ENCODE measurements at places on chromosomes 5 and 9.

DNA sequence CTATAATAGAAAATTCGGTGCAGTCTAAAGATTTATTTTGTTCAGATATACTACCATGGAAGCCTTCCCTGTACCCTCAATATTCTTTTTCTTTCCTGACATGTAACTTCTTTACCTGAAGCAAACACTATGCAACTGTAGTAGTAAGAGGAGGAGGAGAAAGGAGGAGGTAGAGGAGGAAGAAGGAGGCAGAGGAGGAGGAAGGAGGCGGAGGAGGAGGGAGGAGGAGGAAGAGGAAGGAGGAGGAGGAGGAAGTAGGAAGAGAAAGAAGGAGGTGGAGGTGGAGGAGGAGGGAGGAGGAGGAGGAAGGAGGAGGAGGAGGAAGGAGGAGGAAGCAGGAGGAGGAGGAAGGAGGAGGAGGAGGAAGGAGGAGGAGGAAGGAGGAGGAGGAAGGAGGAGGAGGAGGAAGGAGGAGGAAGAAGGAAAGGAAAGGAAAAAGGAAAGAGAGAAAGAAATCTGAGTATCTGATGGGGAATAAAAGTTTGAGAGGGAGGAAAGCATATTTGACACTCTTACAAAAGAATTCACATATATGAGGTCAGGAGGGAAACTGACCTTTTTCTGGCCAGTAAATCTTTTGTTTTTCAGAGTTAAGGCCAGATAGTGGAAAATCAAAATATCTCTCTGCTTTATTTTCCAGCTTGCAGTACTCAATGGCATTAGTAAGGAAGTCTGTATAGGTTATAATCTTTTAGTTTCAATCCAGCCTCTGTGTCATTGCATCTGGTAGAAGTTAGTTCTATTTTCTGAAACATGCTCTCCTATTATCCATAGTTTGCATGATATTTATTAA, 114.5 kb upstream of the LPAR1 start:
- no peak for DNase-seq

DNA sequence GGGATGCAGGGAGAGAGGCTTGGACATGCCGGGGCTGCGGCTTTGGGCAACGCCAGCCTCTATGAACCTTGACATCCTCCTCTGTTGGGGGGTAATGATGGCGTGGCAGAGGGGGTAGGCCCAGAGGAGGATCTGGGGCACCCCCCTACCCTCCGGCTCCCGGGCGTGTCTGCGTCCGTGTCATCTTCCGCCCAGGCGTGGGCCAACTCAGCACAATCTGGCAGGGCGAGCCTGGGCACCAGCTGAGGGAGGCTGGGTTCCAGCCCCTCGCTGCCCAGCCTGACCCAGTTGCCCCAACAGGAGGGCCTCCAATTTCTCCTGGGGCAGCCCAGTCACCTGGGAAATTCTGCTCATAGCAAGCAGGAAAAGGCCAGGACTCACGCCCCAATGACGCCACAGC, 62.9 kb upstream of the IL17B start:
- no peak for DNase-seq

- no peak for DNase-seq
Measured at GRCh38 chr5:31738199-31738598, 99.3 kb downstream of the PDZD2 start.

- DNase-seq, result no peak
Measured at GRCh38 chr5:3101561-3101960, 350.1 kb upstream of the IRX2 start.

DNA sequence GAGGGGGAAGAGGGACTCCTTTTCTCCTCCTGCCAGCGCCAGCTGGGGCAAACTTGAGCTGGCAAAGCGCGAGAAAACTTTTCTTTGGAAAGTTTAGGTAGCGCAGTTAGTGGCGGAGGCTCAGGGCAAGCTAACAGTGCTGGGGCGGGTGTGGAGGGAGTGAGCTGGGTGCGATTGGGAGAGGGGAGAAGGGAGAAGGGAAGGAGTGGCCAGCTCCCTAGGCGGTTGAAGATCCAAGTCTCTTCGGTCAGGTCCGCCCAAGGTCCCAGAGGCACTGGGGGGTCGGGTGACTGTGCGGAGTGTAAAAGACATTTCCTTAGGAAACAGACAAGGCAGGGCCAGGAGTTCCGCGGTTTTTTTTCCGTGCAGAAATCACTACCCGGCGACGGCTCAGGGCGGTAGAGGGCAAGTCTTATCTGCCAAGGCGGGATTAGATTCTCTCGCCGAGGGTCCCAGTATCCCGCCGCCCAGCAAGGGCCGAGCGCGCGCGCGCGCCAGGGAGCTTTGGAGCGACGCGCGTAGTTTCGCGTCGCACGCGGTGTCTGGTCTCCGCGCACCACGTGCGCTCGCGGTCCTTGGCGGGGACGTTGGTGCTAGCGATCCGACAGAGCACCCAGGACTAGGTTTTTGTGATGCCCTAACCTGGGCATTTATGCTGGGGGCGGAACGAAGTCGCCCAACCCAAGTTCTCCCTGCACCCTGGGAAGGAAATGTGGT, 33.6 kb upstream of the NFIB start:
- no peak for DNase-seq

DNA sequence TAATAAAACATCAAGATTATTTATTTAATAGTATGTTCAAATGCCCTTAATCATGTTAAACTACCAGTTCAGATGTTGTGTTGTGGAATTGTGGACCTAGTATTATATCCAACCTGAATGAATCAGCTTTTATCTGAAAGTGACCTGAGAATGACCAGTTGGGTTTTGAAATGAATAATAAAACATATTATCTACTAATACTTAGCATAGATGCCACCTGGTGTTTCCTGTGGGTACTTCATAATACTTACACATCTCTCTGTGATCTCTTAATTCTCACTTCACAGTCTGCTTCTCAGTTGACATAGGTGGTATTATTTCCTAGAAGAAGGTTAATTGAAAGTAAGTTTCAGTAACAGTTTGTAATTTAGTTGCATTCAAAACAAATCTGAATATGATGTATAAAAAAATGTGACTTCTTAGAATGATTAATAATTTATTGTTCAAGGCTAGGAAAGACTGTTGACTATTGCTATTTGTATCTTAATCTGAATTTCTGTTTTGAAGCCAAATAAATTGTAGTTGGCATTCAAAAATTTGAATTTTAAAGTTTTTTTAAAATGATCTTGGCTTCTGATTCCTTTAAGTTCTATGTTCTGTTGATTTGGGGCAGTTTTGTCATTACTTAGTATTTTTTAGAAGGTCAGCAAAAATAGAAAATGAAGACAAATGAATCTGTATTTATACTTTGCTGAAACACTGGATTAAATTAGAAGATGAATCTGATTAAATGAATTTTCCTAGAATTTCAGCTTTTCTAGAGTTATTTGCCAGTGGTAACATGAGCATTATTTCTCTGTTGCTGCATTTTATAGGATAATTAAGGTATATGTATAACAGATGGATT, 48.2 kb downstream of the KIF2A start:
- DNase-seq, result no peak

GRCh38 chr5:73230264-73231245, 57.6 kb downstream of the TMEM174 start:
- DNase-seq, result no peak

GRCh38 chr5:116861666-116862065, 287.0 kb upstream of the SEMA6A start:
- DNase-seq, result no peak

GRCh38 chr9:98520221-98520960, 188.3 kb downstream of the GABBR2 start:
- DNase-seq, result no peak

GRCh38 chr5:168260353-168261226, 30.9 kb upstream of the WWC1 start:
- DNase-seq, result no peak

DNA sequence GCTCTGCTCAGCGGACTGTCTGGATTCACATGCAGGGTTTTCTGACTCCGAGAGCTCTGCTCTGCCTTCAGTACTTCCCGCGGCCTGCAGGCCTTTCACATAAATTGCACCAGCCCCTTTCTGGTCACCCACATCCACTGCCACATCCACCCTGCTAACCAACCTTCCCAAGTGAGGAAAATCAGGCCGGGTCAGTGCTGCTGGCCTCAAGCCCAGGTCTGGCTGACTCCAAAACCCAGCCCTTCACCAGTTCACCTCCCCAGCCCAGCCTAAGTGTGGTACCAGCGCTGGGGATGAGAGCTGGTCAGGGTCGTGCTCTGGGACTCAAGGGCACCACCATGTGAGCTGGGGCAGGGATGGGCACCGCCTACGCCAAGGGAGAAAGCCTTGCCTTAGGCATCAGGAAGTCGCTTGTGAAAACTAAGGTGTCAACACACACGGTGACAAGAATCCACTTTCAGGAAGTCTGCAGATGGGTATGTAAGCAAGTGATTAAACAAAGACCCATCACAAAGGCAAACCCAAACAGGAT, 12.3 kb downstream of the LMAN2 start:
- no peak for DNase-seq

GRCh38 chr9:81815781-81816180, 112.4 kb upstream of the SPATA31D4 start:
- DNase-seq, result no peak

DNA sequence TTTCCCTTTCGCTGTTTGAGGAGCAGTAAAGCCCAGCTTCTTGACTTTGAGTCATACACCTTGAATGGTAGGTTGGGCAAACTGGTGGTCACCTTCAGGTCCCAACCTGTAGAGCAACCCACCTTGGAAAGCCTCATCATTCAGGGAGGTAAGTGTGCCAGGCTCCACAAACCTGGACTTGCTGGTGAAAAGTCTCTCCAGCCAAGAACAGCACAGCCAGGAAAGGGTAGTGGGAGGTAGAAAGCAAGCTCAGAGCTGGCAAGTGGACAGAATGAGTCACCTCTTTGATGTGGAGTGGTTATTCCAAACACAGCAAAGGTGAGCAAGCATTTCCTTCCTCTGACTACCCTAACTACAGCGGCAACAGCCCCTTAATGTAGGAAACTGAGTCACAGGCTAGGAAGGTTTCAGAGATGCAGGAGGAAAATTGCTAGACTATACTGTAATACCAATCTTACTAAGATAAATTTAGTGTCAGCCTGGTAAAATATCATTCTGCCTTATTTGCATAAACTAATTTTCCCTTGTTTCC, 117.5 kb upstream of the MTAP start:
- DNase-seq, result no peak

DNA sequence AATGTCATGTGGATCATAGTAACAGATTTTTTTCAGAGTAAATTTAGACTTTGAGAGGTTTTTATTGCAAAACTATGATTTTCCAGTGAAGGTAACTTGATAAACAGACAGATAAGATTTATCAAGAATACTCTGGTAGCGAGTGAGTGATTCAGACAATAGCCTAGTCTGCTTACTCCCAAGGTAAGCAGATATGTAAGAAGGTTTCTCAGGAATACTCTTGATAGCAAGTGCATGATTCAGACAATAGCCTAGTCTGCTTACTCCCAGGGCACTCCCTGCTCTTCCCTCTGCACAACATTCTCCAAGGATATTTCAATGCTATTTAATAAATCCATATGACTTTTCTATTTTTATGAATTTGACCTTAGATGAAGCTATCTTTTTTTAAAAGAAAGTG, 1881.5 kb downstream of the EFNA5 start:
- no peak for DNase-seq

DNA sequence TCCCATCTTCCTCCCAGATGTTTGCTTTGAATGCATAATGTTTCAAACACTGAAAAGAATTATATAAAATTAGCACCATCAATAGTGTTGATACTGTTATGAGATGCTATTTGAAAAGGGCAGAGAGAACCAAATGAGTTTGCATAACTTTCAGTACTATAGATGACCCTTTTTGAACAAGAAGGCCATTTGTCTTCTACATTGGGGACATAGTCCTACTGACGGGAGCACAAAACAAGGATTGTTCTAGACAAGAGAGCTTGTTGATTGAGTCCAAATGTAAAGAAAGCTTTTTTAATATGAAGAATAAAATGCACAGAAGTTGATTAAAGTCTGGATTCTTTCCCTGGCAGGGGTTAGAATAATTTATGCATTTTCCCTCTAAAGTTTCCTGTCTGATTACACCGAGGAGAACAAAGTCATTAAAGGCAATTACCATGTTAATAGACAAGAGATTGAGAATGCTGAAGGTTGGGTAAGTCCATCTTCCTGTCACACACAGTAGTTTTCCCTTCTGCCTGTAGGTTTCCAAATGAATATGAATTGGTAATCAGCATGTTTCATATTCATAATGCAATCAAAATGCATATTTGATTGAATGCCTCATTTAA, 32.8 kb upstream of the ADCY2 start:
- DNase-seq, result no peak

- no peak for DNase-seq
Measured at GRCh38 chr9:89534515-89535287, 36.8 kb upstream of the SEMA4D start.

GRCh38 chr9:221989-222776, 7.5 kb downstream of the DOCK8 start:
- DNase-seq, result no peak

DNA sequence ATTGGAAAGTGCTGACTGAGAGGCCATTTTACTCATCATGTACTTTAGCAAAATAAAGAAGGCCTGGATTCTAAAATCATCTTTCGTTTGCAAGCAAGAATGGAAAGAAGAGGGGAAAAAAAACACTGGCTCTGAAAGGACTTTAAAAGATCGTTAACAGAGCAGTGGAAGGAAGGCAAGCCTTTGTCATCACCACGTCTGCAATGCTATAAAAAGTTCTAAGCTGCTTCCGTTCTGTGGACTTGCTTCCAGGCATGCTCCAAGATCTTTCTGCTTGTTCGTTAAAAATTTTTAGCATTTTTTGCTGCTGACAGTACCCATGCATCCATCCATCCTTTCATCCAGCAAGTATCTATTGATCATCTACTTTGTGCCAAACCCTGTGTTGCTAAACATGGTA, 226.5 kb downstream of the GABBR2 start:
- no peak for DNase-seq

GRCh38 chr5:111384220-111384619, 128.1 kb downstream of the STARD4 start:
- no peak for DNase-seq
